IMR-90 (cell line): ENCODE measurements at places on chromosomes 4 and X. TPM values are rescaled to one million over a fixed set of nuclear protein-coding genes. Genes with fewer than 3 reads are reported as not detected.

GRCh38 chrX:77510007-77510406 is 62.8 kb downstream of the FGF16 start:
- peak; percentile 12 for DNase-seq

GRCh38 chr4:39636531-39637184 is 2.0 kb downstream of the SMIM14 start:
- DNase-seq: peak; percentile 31

DNA sequence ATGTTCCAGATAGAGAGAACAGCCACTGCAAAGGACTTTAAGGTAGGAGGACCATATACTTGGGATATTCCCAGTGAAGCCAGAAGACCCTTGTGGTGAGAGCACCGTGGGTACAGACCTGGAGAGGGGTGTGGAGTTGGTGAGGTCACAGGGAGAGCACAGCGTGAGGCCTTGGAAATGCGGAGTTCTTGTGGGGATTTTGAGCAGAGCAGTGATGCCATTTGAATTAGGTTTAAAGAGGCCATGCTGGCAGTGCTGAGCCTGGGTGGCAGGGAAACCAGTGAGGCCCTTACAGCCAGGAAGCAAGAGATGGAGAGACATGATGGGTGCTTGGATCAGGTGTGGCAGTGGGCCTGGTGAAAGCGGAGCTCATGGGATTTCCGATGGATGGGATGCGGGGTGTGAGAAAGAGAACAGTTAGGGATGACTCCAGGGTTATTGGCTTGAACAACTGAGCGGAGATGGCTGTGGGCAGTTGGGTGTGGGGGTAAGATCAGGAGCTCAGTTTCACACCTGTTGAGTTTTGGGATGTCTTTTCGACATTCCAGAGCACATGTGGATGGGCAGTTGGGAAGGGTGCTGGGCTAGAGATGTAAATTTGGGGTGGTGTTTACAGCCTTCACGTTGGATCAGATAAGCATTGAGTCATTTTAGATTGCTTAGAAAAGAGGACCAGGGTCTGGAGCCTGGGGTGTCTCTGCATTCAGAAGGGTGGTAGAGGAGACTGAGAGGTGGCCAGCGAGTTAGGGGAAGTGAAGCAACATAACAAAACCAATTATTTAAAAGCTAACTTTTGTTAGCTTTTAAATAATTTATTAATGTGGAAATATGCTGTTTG is 68.9 kb downstream of the TMEM131L start:
- no peak for DNase-seq

DNA sequence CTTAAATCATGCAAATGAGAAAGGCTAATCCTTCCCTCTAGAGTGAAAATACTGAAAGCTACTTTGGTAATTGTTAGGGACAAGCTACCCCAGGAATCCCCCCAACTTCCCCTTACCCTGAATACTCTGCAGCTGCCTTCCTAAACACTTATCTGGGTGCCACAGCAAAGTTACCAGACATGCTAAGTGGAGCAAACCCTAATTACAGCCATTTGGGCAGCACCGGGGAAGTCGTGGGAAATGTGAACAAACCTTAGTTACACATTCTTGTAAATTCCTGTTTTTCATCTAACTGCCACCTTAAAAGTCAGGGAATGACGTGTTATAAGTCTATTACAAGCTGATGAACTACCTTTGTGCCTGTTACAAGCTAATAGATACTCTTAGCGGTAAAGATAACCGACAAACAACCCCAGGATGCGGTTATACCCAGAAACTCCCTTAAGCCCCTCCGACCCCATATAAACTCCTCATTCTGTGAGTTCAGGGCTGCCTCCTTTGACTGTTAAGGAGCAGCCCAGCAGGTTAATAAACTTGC is 66.0 kb upstream of the PLAC8 start:
- DNase-seq: no peak

HMGN5 gene
- 0.72 and 0.83 TPM in 2 replicates for total RNA-seq

DNA sequence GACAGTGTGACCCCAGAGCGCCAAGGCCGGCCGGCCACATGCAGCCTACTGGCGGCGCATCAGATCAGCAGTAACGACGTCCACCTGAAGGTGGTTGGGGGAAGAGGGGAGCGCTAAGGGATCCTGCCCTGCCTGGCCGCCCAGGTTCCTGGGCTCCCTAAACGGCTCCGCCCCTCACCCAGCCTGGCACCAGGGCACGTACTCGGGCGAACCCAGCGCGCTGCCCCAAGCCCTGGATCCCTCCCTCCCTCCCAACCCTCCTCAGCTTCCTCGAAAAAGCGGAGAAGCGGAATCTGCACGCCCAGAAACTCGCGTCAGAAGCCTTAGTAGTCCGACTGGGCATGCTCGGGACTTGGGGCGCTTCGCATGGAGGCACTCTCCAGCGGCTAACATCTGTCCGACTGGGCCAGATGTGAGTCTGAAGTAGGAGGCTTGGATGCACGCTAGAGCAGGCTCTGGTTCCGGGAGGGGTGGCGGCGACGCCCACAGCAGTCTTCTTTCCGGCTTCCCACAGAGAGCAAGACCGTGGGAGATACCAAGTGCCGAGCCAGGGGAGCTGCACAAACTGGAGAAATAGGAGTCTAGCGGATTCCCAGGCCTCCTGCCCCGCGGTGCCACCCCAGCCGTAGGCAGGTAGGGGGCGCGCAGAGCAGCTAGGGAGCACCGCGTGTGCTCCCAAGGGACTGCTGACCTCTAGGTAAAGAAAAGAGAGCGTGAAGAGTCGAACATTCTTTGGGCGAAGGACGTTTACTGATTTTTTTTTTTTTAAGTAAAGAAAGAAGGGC is 114.3 kb upstream of the TEX13C start:
- DNase-seq: no peak

CLDN34 gene
- total RNA-seq: under 0.01 TPM in 1 of 2 replicates, not detected in the other

ABCB7 gene
- 15.8 and 17.5 TPM in 2 replicates for total RNA-seq

DNA sequence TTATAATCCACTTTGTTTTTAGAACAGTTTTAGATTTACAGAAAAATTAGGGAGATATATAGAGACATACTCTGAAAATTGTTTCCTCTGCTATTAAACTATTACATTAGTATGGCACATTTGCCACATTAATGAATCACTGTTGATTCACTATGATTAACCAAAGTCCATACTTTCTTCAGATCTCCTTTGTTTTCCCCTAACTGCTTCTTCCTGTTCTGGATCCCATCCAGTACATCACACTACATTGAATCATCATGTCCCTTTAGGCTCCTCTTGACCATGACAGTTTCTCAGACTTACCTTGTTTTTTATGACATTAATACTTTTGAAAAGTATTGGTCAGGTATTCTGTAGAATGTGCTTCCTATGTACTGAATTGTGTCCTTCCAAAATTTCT is 109.2 kb upstream of the EDNRA start:
- peak; percentile 75 for DNase-seq

DMRTC1B gene
- not detected in 2 replicates for total RNA-seq

DNA sequence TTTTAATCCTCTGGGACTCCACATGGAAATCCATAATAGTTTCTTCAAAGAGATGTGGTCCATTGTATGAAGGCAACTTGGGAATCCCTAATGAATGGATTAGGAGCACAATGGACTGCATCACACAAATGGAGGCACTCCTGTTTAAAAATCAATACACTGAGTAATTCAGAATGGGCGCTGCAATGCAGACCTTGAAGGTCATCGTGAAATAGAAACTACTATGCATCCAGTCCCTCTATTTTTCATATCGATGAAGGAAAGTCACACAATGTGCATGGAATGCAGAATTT is 98.8 kb upstream of the EGFL6 start:
- no peak for DNase-seq

- peak; percentile 62 for DNase-seq
Measured at GRCh38 chrX:150476164-150476699, 92.2 kb upstream of the MTM1 start.

GPR143 gene
- not detected in 2 replicates for total RNA-seq

NUDT10 gene
- total RNA-seq: 0.90 and 1.1 TPM in 2 replicates

DNA sequence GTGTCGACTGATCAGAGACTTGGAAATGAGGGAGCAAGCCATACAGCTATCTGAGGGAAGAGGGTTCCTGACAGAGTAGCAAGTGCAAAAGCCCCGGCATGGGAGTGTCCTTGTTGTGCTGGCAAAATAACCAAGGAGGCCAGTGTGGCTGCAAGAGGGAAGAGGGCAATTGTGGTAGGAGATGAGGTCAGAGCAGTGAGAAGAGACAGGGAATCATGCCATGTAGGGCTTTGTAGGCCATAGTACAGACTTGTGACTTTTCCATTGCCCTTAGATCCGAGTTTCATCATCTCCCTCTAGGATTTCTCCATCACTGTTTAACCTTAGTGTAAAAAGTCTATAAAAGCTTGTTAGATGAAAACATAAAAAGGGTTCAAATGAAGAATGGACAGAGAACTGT is 76.2 kb downstream of the DOCK11 start:
- DNase-seq: no peak

GRCh38 chr4:42480281-42480680 is 83.0 kb downstream of the SHISA3 start:
- DNase-seq: no peak

SSX7 gene
- not detected in 2 replicates for total RNA-seq

GLUD2 gene
- total RNA-seq: 1.4 and 1.6 TPM in 2 replicates

- DNase-seq: peak; percentile 54
Measured at GRCh38 chr4:48779095-48779997, 733 bp downstream of the FRYL start.

GRCh38 chrX:46321676-46322075 is 223.5 kb downstream of the ZNF674 start:
- no peak for DNase-seq

SPARCL1 gene
- total RNA-seq: not detected in 2 replicates

TSPAN7 gene
- not detected in 2 replicates for total RNA-seq

DNA sequence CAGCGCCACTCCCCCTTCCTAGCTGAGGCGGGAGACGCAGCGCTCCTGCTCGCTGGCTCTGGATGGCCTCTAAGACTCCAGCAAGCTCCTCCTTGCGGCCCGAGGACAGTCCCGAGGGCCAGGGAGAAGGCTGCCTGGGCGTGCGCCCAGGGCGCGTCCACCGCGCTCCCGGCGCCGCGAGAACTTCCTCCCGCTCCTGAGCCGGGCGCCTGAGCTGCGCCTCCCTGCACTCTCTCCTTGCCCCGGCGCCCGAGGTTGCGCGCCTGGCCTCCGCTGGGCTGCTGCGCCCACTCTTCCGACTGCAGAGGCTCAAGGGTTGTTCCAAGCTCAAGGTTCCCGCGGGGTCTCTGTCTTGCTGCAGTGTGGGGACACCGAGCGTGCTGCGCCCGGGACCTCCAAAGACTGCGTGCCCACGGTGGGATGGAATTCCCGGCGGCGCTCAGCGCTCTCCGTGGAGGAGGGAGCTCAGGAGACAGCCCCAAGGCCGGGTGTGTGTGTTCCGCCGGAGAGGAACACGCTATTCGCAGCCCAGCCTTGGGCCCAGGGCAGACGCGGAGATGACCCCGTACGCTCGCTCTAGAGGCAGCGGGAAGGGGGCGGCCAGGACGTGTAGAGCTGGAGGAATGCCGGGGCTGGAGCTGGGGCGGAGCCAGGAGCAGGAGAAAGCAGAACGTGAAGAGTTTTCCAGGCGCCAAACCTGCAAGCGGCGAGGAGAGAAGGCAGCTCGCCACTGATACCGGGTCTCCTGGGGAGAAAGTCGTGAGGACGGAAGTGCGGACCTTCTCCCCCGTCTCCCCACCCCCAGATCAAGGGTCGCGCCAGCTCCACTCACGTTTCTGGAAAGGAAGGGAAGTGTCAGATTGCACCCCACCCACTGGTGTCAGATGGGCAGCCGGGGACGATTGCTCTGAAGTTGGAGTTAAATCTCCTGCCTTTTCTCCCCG is at the start of gene ARHGAP6:
Gene ARHGAP6, minus strand, starts transcription at position 753 of the 944 bp plus-strand sequence. CDS start 1,092 bp downstream, outside the sequence.
- peak; percentile 20 for DNase-seq

GRCh38 chr4:144633215-144633614 is 12.7 kb upstream of the HHIP start:
- no peak for DNase-seq

DNA sequence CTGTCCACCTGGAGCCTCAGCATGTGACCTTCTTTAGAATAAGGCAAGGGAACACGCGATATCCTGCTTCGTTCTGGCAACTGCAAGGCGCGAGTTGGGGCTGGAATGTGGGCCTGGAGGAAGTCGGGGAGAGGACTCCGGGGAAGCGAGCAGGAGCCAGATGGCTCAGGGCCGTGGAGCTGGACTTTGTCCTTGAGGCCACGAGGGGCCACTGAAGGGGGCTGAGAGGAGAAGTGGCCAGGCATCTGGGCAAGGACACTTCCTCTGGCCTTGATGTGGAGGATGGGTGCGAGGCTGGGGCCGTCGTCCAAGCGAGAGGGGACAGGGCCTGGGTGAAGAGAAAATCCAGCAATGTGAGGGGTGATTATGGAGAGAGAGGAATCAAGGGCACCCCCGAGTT is 12.2 kb upstream of the DUSP9 start:
- DNase-seq: no peak

CDKL5 gene
- total RNA-seq: 8.1 and 9.7 TPM in 2 replicates

- no peak for DNase-seq
Measured at GRCh38 chr4:167721617-167722486, 370.5 kb upstream of the ANXA10 start.

RADX gene
- total RNA-seq: 1.6 and 2.2 TPM in 2 replicates

BRS3 gene
- not detected in 2 replicates for total RNA-seq

TRO gene
- 25.8 and 35.1 TPM in 2 replicates for total RNA-seq

DNA sequence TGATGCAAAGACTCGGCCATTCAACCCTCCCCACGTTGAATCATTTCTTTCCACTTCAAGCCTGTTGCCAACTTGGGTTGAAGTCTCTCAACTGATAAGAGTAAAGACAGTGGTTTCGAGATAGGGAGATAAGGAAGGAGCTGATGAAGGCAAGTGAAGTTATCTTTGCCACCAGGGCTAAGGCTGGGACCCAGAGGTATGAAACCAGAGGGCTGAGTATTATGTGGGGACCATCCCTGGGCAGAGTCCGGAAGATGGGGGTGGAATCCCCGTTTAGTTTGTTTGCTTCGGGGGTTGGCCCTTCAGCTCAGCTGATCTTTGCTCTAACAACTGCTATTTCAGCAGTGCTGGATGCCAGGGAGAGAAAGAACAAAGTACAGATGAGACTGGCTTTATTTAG is 2.3 kb upstream of the XPNPEP2 start:
- DNase-seq: no peak

GRCh38 chrX:29691044-29691443 is 524.3 kb upstream of the MAGEB2 start:
- DNase-seq: no peak

- DNase-seq: peak; percentile 25
Measured at GRCh38 chr4:51842167-51842553, 793 bp upstream of the DCUN1D4 start.

RS1 gene
- not detected in 2 replicates for total RNA-seq

FREM3 gene
- not detected in 2 replicates for total RNA-seq

MRPL1 gene
- 13.4 and 33.6 TPM in 2 replicates for total RNA-seq

GRCh38 chr4:56251556-56251955 is 135.7 kb downstream of the AASDH start:
- DNase-seq: no peak

DNA sequence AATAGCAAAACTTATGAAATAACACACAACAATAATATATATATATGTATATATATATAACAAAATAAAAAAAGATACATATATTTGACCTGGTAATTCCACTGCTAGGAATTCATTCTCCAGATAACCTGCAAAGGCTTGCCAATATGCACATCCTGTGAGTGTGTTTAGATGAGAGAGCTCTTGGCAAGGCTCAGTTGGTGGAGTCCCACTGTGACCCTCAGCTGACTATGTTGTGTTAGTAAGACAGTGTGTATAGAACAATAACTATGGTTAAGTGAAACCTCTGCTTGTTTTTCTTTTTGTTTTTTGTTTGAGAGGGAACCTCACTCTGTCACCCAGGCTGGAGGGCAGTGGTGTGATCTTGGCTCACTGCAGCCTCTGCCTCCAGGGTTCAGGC is 39.5 kb upstream of the RBMX start:
- peak; percentile 32 for DNase-seq

FDCSP gene
- not detected in 2 replicates for total RNA-seq

CNOT6L gene
- 14.4 and 21.1 TPM in 2 replicates for total RNA-seq

GRCh38 chr4:4456351-4456750 is 69.4 kb downstream of the NSG1 start:
- DNase-seq: no peak

GRCh38 chr4:3390288-3390811 is 51.4 kb upstream of the HGFAC start:
- no peak for DNase-seq
